ENCODE measurements at places on chromosomes 5 and 9.
A peak's percentile ranks its signal among the peaks of the same experiment; 100 is the strongest.

DNA sequence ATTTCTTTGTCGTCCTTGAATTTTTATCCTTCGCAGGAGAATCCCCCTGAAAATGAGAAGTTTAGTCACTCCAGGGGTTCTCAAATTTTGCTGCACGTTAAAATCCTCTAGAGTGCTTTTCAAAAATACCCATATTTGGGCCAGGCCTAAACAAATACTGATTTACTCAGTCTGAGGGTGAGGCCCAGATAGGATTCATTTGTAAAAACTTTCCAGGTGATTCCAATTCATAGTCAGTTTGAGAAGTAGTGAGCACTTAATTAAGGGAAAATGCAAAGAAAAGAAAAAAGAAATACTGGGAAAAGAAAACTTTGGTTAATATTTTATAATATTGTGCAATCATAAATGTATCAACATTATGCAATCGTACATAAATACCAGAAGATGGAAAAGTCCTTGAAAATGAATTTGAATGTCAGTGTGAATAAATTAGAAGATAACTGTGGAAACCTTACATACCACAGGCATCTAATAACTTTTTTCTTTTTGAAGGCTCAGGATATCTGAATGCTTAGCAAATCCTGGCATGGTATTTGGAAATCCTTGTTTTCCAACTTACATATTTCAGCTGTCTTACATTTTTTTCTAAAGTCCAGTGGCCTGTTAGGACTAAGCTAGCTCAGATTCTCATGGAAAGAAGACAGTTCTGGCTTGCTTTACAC, 116.5 kb upstream of the DAPK1 start:
- peak; percentile 6 for DNase-seq

DNA sequence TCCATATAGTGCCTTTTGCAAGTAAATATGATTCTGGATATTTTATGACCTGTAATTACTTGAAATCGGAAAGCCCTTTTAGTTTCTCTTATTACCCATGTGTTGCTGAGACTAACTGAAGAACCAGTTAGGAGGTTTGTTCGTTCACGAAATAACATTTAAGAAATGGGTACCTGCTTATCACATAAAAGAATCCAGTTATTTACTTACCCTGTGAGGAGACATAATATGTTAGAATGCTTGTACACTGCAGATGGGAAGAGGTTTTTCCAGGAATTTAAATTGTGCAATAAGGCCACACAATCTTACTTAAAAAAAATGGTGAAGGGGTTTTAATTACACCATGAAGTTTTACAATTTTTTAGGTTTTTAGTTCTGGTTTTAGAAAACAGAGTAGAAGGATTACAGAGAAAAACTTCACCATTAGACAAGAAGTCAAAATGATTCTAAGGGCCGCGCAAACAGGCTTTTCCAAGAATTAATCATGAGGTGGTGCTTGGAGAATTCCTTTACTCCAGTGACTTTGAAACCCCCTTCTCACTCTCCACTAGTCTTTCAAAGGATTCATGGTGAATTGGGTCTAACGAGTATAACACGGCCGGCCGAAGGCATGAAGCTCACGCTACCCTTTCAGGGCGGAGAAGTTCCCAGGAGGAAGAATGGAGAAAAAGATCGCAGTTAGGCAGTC, 1.1 kb upstream of the PTGER4 start:
- peak; percentile 74 for DNase-seq

DNA sequence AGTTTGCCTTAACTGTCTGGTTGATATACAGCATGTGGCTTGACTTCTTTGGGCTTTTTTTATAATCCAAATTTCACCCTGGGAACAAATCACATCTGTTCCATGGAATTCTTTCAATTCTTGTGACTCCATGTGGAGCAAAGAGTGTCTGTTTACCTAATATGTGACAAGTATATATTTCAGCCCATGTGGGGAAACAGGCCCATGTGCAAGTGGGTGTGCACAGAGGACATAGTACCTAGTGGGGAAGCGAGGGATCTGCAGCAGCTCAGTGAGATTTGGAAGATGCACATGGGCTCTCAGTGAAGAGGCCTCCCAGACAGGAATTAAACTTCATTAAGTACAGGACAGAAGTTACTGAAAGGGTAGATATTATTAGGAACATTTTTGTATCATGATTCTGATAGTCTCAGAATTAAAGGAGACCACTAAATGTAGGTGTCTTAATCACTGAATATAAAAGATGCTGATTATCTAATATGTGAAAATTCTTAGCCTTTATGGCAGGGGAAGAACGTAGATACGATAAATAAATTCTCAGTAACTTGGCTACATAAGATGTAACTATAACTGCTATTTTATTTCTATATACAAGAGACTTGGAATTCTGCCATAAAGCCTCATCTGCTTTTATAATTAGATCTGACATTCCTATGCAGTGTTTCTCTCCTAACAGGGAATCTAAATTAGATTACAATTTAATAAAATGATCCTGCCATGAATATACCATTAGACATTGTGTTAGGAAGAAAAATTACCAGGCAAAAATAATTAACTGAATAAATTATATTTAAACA, 181.2 kb downstream of the SLC12A2 start:
- no peak for DNase-seq

GRCh38 chr9:133351526-133351907, 3.5 kb downstream of the RPL7A start:
- DNase-seq, result no peak

- DNase-seq, result no peak
These were observed 95.6 kb downstream of the OLFM1 start for GRCh38 chr9:135183069-135183468.

DNA sequence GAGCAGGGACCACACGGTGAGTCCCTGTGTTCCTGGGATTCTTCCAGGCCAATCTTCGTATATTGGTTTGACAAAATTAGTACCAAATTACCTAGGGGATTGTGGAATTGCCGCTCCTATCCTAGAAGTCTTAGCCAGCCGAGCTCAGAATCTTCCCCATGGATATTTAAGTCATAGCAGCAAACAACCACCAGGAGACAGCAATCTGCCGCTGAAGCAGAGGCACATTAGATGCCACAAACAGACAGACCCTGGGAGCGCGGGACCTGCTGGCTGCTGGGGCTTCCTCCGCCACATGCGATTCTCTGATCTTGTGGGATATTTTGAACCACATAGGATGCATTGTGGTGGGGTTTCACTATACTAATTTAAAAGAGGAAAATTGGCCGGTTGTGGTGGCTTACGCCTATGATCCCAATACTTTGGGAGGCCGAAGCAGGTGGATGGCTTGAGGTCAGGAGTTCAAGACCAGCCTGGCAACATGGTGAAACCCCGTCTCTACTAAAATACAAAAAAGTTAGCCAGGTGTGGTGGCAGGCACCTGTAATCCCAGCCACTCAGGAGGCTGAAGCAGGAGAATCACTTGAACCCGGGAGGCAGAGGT, 31.7 kb upstream of the ZBTB43 start:
- no peak for DNase-seq

DNA sequence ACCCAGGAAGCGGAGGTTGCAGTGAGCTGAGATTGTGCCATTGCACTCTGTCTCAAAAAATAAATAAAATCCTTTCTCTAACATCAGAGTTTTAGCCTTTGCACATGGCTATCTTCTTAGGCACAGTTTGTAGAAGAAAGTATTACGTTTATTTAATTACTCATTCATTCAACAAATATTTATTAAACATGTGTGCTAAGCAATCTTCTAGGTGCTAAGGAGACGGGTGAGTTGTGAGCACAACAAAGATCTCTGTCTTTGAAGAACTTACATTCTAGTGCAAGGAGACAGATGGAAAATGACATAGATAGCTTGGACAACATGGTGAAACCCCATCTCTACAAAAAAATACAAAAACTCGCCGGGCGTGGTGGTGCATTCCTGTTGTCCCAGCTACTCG, 122.3 kb upstream of the MYO10 start:
- no peak for DNase-seq

GRCh38 chr5:139648205-139649081, at the start of gene CXXC5:
TSS of gene CXXC5 (plus strand) at chr5:139648349. CDS start at chr5:139680524, 32,175 bp downstream.
- peak; percentile 95 for DNase-seq

- DNase-seq, result no peak
These were observed 86.0 kb upstream of the TBC1D2 start for GRCh38 chr9:98341157-98342097.

DNA sequence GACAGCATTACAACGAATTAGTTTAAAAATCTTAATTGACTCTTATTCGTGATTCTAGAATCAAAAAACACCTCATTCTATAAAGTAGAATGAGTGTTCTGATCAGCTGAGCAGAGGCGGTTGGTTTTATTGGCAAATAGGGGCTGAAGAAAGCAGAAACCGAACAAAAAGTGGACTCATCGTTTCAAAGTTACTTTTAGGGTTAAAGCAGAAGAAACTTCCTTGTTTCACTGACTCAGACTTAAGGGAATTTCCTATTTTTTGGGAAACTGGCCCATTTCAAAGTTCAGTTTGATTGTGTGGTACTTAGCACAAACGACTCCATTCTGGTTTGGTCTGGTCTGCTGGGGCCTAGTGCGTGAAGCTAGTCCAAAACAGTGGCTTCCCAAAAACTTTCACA, 862 bp upstream of the NDUFB6 start:
- no peak for DNase-seq

- DNase-seq, result no peak
These were observed 17.2 kb downstream of the MED10 start for GRCh38 chr5:6361101-6361500.

- no peak for DNase-seq
These were observed 38.5 kb upstream of the NR4A3 start for GRCh38 chr9:99782962-99783718.
